Thyroid gland (tissue), 4 donors: ENCODE measurements at places on chromosomes 13 and 19. TPM values are rescaled to one million over a fixed set of nuclear protein-coding genes. Genes with fewer than 3 reads are reported as not detected.
A peak's percentile ranks its signal among the peaks of the same experiment; 100 is the strongest.

- H3K27me3 ChIP-seq: no peaks in the 10 kb centered on the region
- H3K36me3 ChIP-seq: no peaks in the 10 kb centered on the region
- peaks cover 21% of the 10 kb centered on the region for H3K4me1 ChIP-seq
- H3K4me3 ChIP-seq: no peak overlapping the region
- H3K27ac ChIP-seq: peak overlapping the region; percentile 80
- DNase-seq: peak; percentile 82
Measured at GRCh38 chr13:75544681-75545330, 4.8 kb upstream of the UCHL3 start.

- no peak overlapping the region for H3K4me3 ChIP-seq
- no peaks in the 10 kb centered on the region for H3K27me3 ChIP-seq
- no peaks in the 10 kb centered on the region for H3K36me3 ChIP-seq
- DNase-seq: no peak
- H3K27ac ChIP-seq: peak overlapping the region; percentile 88
Measured at GRCh38 chr19:55259540-55260210, 858 bp upstream of the PPP6R1 start.

DNA sequence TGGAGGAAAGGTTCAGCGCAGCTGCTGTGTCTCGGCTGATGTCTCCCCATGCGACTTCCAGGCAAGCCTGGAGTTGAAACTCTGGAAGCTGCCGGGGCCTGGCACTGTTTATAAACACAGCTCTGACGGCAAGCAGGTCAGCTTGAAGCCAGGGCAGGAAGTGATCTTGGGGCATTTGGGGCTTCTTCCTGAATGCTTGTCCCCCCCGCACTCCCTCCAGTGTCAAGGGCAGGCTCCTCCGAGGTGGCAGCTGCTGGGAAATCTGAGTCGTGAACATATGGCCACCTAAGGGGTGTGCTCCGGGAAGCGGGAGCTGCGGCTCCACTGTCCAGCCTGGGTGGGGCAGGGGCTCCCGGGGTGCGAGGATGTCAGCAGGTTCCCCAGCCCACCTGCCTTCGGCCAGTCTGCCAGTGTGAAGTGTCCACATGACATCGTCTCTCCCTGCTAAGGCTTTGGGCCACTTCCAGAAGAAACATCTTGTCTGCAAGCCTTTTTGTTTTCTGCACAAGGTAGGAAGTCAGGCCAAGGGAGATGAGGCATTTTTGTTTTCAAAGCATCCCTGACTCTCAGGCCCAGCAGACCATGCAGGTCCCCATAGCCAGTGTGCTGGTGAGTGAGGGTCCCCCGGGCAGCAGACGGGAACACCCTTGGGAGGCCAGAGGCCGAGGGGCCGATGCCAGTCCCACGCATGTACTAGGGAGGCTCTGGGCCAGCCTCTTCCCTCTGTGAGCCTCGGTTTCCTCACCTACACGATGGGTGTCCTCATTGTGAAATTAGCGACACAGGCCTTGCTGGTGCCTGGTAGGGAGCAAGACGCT, 2.7 kb downstream of the PIAS4 start:
- no peak overlapping the region for H3K27ac ChIP-seq
- no peaks in the 10 kb centered on the region for H3K27me3 ChIP-seq
- H3K36me3 ChIP-seq: peaks cover 16% of the 10 kb centered on the region
- H3K4me1 ChIP-seq: peaks cover 25% of the 10 kb centered on the region
- no peak for DNase-seq

- peaks cover 3% of the 10 kb centered on the region for H3K4me1 ChIP-seq
- DNase-seq: peak; percentile 51
- peak overlapping the region; percentile 46 for H3K27ac ChIP-seq
- H3K36me3 ChIP-seq: no peaks in the 10 kb centered on the region
Measured at GRCh38 chr19:50190439-50190891, 13.0 kb upstream of the MYH14 start.

GRCh38 chr13:80945328-80945727, 604.4 kb upstream of the SPRY2 start:
- DNase-seq: no peak
- no peaks in the 10 kb centered on the region for H3K36me3 ChIP-seq
- H3K27ac ChIP-seq: no peak overlapping the region
- H3K4me1 ChIP-seq: no peaks in the 10 kb centered on the region
- no peak overlapping the region for H3K4me3 ChIP-seq

- H3K27ac ChIP-seq: no peak overlapping the region
- H3K27me3 ChIP-seq: no peaks in the 10 kb centered on the region
- no peak overlapping the region for H3K4me3 ChIP-seq
- peak; percentile 10 for DNase-seq
- H3K4me1 ChIP-seq: no peaks in the 10 kb centered on the region
Measured at GRCh38 chr13:45178349-45179162, 22.3 kb downstream of the KCTD4 start.

DNA sequence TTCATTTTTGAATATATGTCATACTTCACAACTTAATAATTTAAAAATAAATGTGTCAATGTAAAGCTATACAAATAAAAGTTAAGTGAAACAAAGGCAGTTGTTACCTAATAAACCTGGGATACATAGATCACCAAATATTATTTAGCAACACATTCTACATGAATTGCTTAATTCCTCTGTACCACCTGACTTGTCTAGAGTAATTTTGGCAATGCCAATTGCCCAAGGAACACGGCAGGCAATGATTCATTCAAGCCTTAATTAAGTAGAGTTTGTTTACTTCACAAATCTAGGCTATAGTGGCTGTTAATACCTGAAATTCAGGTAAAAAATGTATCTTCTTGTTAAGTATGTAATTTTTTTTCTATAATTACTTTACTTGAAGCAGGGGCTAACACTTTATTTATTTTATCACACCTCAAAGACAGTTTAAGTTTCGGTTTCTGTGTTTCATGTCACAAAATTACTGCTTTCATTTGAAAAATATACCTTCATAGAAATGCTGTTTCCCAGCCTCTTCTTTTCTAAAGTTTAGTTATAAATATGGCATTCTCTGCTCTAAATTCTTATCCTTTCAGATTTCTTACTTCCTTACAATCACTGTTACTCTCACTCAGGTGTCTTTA, 705.7 kb downstream of the SLITRK5 start:
- H3K4me3 ChIP-seq: no peak overlapping the region
- no peak for DNase-seq
- no peaks in the 10 kb centered on the region for H3K4me1 ChIP-seq

GRCh38 chr19:46426506-46427162, 2.1 kb downstream of the PNMA8C start:
- peak overlapping the region; percentile 83 for H3K27ac ChIP-seq
- no peaks in the 10 kb centered on the region for H3K36me3 ChIP-seq
- H3K4me1 ChIP-seq: peaks cover 7% of the 10 kb centered on the region
- peak overlapping the region; percentile 23 for H3K4me3 ChIP-seq
- no peaks in the 10 kb centered on the region for H3K27me3 ChIP-seq

GRCh38 chr13:37138926-37139325, 33.5 kb upstream of the CSNK1A1L start:
- DNase-seq: no peak
- no peak overlapping the region for H3K27ac ChIP-seq
- no peaks in the 10 kb centered on the region for H3K36me3 ChIP-seq
- H3K27me3 ChIP-seq: no peaks in the 10 kb centered on the region
- no peak overlapping the region for H3K4me3 ChIP-seq

DNA sequence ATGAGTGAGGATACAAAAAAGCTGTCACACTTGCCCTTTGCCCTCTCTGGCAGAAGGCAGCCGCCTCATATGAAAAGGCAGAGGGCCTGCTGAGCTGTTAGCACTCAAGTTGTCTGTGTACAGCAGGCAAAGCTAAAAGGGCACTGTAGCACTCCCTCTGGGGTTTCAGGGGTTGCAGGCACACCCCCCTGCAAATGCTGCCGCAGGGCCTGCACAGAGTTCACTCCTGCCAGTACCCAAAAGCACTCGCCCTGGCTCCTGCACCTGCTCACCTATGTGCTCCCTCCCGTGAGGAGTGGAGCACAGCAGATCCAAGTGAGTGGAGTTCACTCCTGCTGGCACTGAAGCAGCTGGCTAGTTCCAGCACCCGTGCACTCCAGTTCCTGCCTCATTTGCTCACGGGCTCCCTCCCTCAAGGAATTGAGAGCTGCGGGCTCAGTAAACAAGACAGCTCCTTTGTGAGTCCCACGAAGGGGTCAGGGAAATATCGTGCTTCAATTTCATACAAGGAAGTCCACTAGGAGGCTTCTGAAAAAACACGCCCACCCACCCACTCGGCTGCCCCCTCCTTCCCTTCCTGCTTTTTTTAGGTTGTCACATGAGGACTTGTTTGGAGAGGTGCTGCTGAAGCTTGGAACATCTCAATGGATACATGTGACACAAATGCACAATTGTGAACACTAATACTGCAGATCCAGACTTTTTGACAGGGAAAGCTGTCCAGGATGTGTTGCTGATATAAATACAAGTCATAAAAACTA, 9.9 kb upstream of the RCBTB2 start:
- DNase-seq: peak; percentile 92
- H3K4me3 ChIP-seq: no peak overlapping the region
- H3K27ac ChIP-seq: peak overlapping the region; percentile 84
- H3K4me1 ChIP-seq: peaks cover 18% of the 10 kb centered on the region
- no peaks in the 10 kb centered on the region for H3K36me3 ChIP-seq

- H3K36me3 ChIP-seq: no peaks in the 10 kb centered on the region
- H3K27ac ChIP-seq: no peak overlapping the region
- H3K4me3 ChIP-seq: no peak overlapping the region
- DNase-seq: no peak
Measured at GRCh38 chr19:17113127-17113785, 37.7 kb downstream of the MYO9B start.

DNA sequence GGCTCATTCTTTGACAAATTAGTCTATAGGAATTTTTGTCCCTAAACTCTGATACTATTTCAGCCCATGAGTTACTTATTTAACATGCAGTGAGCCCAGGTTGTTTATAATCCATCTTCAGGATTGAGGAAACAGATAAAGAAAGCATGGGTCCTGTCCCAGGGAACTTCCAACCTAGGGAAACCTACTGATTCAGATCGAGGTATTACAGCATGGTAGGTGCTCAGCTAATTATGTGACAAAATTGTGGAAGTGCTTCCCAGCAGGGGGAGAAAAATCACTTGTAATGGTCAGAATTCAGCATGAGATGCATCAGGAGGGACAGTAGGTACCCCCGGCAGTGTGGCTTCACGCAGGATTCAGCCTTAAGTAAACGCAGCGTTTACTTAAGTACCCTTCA, 171.3 kb downstream of the NUFIP1 start:
- DNase-seq: no peak
- H3K36me3 ChIP-seq: no peaks in the 10 kb centered on the region
- H3K27me3 ChIP-seq: no peaks in the 10 kb centered on the region
- H3K4me3 ChIP-seq: no peak overlapping the region

DNA sequence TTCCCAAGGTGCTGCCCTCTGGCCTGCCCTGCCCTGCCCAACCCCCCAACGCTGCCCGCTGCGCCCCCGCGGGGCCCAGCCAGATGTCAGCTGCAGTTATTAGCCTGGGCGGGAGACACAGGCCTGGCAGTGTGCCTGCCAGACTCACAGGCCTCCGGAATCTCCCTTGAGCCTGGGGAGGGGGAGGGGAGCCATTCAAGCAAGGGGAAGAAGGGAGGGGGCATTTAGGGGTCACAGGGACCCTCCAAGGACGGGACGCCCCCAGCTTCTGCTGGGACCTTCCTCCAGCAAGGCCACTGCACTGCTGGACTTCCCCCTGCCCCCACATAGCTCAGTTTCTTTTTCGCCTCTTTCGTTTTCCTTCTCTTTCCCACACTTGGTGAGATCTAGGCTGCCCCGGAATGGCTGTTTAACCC, 2.6 kb upstream of the JUNB start:
- H3K4me1 ChIP-seq: peaks cover 57% of the 10 kb centered on the region
- peak overlapping the region; percentile 96 for H3K27ac ChIP-seq
- H3K27me3 ChIP-seq: no peaks in the 10 kb centered on the region
- H3K4me3 ChIP-seq: no peak overlapping the region
- peak; percentile 93 for DNase-seq
- H3K36me3 ChIP-seq: no peaks in the 10 kb centered on the region

GRCh38 chr19:18502638-18503294, 19.1 kb downstream of the ELL start:
- no peaks in the 10 kb centered on the region for H3K36me3 ChIP-seq
- no peaks in the 10 kb centered on the region for H3K27me3 ChIP-seq
- DNase-seq: peak; percentile 81
- H3K4me3 ChIP-seq: no peak overlapping the region
- H3K4me1 ChIP-seq: peaks cover 97% of the 10 kb centered on the region

DNA sequence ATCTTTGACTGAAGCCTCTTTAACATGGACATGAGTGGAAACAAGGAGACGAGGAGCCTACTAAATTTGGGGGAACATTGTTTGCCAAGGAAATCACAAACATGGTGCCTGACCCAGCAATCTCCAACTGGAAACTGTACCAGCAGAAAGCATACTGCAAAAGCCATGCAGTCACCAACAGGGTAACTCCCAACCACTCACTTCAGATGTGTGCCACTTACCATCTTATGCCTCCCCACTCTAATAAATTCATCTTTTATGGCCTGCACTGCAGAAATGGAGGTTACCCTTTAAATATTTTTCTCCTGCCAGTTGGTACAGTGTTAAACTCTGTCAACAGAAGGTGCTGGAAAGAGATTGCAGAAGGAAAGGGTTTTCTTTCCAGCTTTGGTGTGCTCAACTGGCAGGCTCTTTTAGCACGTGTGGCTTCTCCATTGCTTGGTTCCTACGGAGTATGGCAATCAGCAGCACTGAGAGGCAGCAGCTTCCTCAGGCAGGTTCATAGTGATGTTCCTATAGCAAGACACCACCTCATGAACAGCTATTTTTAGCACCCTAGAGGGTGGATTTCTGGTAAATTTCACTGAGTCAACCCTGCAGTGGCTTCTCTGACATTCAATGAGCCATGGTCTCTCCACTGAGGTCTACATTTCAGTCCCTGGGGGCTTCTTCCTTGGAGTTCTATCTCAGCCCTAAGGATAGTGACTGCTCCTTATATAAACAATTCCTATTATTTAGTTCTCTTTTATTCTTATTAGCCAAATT, 21.4 kb downstream of the MIR17HG start:
- H3K27me3 ChIP-seq: no peaks in the 10 kb centered on the region
- H3K4me3 ChIP-seq: no peak overlapping the region
- no peak overlapping the region for H3K27ac ChIP-seq

DNA sequence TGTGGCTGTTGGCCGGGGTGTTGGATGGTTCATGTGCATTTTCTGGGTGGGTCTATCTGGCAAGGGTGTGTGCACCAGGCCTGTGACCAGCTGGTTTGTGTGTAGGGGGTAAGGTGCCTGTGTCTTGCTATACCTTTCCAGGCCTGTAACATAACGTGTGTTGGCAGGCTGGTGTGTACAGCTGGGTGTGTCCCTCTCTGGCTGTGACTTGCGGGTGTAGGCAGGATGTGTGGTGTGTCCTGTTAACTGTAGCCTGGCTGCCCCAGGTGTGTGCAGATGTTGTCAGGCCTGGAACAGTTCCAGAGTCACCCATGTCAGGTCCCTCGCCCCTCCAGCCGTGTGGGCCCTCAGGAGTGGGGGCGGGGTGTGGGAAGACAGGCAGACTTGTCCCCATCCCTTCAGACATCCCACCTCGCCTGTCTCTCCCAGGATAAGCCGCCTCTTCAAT, 9.8 kb downstream of the KCTD15 start:
- H3K27ac ChIP-seq: no peak overlapping the region
- no peaks in the 10 kb centered on the region for H3K4me1 ChIP-seq
- no peaks in the 10 kb centered on the region for H3K27me3 ChIP-seq
- no peak for DNase-seq
- H3K36me3 ChIP-seq: peaks cover 25% of the 10 kb centered on the region

FCER2 gene
- not detected for total RNA-seq

SBK3 gene
- total RNA-seq: 14.8 TPM

CYSLTR2 gene
- 1.8 TPM for total RNA-seq

ZNF180 gene
- total RNA-seq: 17.0 TPM

CDC42EP5 gene
- total RNA-seq: 18.7 TPM

FCAR gene
- total RNA-seq: not detected
